ENCODE measurements at places on chromosomes 4 and X.

GRCh38 chr4:71830497-71831190 is 46.8 kb upstream of the GC start:
- DNase-seq: no peak

DNA sequence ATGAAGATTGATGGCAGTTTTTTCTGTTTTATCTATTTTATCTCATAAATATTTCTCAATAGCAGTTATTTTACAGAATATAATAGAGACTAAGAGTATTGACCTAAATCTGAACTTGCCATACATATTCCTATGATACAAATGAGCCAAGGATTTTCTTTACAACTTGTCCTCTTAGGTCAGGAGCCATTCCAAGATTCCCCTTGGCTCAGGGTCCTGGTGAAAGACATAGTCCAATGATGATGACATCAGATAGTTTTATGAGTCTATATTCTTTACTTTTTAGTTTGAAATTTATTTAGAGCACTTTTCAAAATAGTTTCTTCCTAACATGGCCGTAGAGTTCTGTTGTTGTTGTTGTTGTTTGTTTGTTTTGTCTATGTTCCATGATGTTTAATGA is 869.1 kb upstream of the GRID2 start:
- no peak for DNase-seq

GRCh38 chr4:80053140-80053910 is 19.7 kb downstream of the ANTXR2 start:
- no peak for DNase-seq

DNA sequence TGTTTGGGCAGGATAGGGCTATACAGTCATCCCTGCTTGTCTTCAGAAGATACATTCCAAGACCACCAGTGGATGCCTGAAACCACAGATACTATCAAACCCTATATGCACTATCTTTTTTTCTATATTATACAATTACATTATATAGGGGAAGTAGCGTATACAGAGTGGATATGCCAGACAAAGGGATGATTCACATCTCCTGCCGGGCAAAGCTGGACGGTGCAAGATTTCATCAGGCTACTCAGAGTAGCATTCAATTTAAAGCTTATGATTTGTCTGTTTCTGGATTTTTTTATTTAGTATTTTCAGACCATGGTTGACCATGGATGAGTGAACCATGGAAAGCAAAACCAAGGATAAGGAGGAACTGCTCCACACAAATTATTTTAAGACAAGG is 7.0 kb upstream of the AMTN start:
- DNase-seq: no peak

DNA sequence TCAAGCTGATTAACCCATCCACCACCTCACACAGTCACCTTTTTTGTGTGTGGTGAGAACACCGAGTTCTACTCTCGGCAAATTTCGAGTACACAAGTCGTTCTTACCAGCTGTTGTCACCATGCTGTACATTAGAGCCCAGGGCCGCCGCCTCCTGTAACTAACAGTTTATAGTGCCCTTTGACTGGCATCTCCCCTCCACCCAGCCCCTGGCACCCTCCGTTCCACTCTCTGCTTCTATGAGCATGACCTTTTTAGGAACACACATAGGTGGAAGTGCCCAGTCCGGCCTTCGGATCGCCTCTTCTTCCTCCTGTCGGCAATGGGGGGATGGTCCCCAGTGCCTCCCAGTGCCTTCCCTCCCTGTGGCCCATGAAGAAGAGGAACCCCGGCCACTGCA is 141.4 kb downstream of the STK32B start:
- DNase-seq: no peak

- DNase-seq: no peak
Measured at GRCh38 chrX:130086447-130087206, 23.7 kb downstream of the ELF4 start.

DNA sequence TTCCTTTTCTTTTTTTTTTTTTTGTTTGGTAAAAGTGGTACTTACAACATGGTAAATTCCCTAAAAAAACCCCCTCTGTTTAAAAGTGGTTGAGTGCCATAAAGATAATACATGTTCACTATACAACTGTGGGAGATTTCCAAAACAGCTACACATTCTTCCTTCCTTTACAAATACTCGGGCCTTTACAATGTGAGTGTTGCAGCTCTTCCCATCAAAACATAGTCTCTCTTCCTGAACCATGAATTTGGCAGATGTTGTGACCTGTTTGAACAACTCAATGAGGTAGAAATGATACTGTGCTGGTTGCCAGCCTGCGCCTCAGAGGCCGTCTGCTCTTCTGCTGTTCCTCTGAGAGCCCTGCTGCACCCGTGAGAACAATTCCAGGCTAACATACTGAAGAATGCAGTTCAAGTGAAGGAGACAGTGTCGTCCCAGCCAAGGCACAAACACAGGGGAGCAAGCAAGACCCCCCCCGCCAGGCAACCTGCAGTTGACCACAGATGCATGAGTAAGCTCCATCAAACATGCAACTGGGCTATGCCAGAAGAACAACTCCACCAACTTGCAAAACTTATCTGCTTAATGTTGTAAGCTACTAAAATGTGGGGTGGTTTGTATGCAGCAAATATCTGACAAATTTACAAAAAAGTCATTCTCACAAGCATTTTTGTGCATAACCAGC is 645.0 kb downstream of the PCDH7 start:
- DNase-seq: no peak

GRCh38 chr4:110268352-110268751 is 69.9 kb upstream of the ELOVL6 start:
- no peak for DNase-seq

DNA sequence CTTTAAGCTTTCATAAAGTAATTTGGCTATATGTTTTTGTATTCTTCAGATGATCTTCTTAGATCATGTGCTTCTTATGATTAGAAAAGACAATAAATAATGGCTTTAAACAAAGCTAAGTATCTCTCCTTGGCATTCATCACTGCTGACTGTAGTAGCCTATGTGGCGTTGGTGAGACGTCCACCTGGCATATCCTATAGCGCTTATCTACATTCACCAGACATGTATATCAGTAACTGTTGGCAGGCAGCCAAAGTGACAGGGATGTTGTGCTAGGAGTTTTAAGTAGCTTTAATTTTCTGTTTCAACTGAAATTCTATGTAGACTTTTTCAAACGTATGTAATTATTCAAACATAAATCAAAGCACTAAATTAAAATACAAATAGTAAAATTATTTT is 276.4 kb downstream of the IL15 start:
- no peak for DNase-seq

GRCh38 chr4:65861993-65862392 is 191.7 kb upstream of the EPHA5 start:
- DNase-seq: no peak

- DNase-seq: no peak
Measured at GRCh38 chr4:172892300-172892699, 276.3 kb upstream of the GALNT7 start.

- no peak for DNase-seq
Measured at GRCh38 chr4:158906073-158906472, 137.2 kb downstream of the FNIP2 start.

DNA sequence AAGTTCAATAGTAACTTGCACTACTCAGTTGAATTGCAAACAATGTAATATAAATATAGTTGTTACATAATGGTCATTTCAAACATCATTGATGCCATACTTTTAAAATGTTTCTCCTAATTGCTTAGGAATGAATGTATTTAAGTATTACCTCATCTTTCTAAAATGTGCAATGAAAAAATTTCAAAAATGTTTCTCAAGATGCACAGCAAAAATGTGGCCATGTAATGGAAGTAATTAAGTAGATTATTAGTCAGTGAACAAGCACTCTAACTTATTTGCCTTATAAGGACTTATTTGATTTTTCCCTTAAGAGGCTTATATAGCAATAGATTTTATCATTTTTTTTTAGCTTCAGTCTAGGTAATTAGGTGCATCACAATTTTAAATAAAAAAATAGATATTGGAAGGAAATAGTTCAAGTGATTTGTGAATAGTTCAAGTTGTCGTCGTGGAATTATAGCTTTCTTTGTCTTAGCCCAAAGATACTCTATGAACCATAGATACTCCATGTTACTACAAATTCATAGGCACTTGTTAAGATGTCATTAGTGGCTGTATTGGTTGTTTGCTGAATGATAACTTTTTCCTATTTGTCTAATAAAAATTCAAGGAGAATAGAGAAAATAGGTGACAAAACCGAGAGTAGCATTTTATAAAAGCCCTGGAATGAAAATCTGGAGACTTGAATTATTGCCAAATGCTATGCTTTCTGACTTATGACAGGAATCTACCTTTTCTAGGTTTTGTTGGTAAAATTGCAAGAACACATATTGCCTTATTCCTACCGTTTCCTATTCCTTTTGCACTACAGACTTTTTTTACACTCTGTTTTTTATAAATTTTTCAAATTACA is 118.5 kb downstream of the TLL1 start:
- DNase-seq: no peak

DNA sequence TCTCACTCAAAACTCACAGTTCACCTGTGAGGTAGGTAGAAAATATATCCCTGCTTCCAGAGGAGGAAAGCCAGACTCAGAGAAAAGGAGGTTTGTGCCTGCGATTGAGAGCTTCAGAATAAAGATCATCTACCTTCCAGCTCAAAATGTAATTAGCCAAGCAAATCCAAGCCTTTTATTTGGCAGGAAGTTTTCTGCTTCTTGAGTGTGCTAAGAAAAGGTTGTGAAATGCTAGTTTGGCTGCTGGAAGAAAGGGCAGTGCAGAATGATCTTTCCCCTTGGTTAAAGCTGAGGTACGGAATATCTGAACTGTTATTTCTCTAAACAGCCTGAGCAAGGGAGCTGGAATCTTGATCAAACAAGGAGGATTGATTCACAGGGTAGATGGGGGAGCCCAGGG is 59.7 kb upstream of the VCX3B start:
- no peak for DNase-seq

GRCh38 chr4:89142691-89143669 is 31.6 kb downstream of the TIGD2 start:
- DNase-seq: no peak

GRCh38 chrX:78748846-78749245 is 1.3 kb downstream of the LPAR4 start:
- no peak for DNase-seq

DNA sequence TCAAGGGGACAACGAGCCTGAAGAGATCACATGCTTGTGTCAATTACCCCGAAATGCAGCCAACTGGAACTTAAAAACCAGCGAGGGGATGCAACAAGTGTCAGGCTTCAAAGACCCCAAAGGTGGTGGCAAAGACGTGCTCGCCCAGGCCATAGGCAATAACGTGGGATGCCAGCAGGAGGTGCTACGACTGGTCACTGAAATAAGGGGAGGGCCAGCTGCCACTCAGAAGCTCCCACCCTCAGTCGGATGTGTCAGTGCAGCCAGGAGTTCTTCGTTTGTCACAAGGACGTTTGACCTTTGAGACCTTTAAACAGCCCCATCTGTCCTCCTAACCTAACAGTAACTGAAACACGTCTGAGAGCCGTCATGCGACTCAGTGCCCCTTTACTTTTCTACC is 556.8 kb upstream of the PCDH10 start:
- DNase-seq: no peak

GRCh38 chrX:44674906-44675305 is 132.2 kb upstream of the FUNDC1 start:
- no peak for DNase-seq

DNA sequence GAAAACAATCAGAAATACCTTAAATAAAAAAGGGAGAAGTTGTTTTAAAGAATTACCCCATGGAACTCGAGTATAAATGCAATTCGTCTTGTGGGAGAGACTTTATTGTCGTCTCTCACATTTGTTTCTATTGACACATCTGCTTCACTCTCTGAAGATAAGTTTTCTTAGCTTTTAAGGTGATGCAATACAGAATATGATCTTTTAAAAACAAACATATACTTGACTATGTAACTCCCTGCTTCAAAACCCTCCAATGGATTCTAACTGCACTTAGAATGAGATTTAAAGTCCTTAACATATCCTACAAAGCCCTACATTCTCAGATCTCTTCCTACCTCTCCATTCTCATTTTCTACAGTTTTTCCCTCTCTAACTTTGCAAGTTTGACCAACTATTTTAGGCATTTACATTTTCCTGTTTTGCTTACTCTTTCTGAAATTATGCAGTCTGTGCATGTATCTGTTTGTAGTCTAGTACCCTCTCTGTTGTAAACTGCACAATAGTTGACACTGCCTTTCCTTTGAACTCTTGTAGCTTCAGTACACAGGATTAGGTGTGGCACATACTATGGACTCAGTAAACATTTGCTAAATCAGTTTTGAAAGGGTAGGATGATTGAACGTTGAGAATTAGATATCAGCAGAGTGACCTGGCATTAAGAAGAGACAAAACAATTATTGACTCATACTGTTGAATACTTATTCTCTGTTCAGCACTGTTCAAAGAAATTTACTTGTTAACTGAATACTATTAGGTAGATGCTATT is 59.8 kb downstream of the AGTR2 start:
- DNase-seq: no peak

DNA sequence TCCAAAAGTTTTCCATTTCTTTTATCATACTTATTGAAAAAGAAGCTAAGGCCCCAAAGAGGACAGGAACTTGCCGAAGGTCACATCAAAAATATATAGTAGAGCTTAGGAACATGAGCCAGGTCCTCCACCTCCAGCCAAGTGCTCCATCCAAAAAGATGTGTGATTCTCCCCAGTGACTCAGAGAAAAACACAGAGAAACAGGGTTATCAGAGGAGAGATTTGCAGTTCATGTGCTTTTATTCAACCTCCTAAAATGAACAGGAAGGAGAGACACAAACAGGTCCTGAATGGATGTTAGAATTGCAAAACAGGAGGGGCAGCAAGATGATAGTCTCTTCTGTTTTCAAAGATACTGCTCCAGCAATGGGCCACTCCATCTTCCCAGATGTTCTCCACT is 19.6 kb upstream of the FGF16 start:
- DNase-seq: no peak

DNA sequence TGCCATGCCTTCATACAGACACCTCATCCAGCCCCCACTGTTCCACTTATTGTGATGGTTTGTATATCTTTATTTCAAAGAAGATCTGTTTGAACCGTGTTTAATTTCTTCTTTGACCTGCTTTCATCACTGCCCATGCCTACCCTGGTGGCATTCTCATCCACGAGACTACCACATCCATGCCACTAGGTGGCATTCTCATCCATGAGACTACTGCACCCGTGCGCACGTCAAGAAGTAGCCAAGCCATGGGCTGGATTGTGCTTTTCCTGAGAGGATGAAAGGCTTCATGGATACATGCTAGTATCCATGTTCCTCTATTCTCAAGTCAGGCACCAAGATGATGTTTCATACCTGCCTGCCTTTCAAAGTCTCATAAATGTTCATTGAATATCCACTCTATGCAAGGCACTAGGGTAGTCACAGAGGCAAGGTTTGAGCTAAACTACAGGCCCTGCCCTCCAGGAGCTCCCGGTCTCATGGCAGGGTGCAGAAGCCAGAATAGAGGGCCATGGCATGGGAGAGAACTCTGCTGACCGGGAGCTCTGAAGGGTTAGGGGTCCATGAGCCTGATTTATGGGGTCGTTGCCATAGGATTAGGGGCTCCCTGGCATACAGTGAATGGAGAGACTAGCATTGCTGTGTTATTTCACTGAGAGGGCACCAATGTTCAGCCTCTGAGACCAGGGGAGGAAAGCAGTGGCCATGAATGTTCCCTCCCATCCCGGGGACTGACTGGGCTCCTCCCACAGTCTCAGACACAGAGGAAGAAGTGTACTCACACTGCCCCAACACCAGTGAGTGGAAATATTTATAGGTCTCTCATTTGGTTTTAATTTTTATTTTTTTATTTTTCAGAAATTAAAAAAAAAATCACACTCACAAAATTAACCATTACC is 24.8 kb upstream of the EOLA2 start:
- peak; percentile 73 for DNase-seq
